ENCODE measurements at places on chromosomes 5 and 9.

DNA sequence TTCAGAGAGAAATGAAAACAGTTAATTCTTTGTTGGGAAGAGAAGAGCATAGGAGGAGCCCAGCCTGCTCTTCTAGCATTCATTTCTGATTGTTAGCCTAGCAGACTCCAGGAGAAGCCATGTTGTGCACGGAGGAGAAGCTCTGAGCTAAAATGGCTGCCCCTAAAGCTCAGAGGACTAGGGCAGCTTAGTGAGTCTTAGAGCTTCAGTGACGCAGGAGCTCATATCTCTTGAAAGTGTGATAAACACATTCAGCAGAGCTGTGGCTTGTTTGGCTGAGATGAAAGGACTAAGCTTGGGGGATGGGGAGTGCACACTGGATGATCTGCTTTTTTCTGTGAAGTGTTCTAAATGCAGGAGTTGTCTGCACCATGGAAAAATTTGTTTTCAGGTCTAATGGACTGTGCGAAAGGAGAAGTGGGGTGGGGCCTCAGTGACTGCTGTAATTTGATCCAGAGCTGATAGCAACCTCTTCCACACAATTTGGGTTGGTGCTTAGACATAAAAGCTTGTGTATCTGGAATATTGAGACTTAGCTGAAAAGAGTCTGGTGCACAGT lies 58.5 kb downstream of the ZNF462 start:
- DNase-seq = no peak

GRCh38 chr5:54656261-54656728 lies 138.7 kb downstream of the SNX18 start:
- no peak for DNase-seq

GRCh38 chr9:129735546-129735945 lies 17.3 kb downstream of the PTGES start:
- no peak for DNase-seq

- no peak for DNase-seq
Measured at GRCh38 chr5:80920333-80920732, 39.8 kb upstream of the RASGRF2 start.

DNA sequence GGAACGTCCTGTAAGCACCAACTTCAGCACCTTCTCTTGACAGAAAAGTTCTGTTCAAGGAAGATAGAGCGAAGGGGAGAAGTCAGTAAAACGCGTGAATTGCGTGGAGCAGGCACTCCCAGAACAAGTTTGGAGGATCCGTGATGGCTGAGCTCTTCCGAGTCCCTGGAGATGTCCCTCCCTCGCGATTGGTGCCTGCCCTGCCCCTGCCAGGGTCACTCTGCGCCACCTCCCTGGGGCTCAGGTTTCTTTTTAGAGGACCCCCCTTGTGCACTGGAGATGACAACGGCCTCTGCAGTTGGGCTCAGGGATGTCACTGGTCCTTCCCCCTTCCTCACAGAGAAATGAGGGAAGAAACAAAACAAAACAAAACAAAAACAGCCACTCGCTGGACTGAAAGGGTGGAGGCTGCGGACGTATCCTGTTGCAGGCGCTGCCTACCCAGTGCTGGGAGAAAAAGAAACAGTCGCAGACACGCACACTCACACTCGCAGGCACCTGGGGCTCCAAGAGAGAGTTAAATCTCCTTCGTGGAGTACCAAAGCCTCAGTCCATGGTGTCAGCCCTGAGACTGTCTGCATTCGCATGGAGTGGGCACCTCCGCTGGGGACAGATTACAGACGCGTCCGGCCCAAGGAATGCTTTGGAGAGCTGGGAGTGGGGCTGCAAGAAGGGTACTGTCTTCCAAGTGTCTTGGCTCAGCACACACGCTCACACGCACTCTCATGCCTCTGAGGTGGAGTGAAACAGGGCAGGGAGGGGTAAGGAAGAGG lies 512.7 kb downstream of the SLCO4C1 start:
- no peak for DNase-seq

GRCh38 chr9:95551406-95551805 lies 34.6 kb upstream of the PTCH1 start:
- no peak for DNase-seq

DNA sequence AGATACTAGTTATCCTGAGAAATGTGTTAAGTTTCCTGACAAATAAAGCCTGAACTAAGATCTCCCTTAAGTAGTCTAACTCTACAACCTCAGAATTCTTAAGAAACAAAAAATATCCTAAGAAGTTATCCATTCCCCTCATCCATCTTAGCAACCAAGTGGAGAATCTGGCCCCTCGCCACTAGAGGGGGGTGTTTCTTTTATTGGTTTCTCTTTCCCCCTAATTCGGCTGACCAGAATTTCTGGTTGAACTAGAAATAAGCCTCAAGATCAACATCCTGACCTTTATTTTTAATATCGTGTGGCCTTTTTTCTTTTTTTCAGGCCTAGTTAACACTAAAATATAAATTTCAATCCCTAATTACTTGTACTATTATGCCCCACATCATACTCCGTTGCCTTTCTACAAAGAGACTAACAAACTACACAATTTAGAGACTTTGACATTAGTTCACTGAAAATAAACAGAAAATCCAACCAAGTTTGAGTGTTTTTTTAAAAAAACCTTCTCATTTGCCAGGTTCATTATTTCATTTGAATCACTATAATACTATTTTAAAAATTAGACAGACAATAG lies 14.3 kb upstream of the NR4A3 start:
- peak; percentile 9 for DNase-seq

GRCh38 chr9:118533101-118533500 lies 828.9 kb downstream of the TLR4 start:
- DNase-seq = no peak

DNA sequence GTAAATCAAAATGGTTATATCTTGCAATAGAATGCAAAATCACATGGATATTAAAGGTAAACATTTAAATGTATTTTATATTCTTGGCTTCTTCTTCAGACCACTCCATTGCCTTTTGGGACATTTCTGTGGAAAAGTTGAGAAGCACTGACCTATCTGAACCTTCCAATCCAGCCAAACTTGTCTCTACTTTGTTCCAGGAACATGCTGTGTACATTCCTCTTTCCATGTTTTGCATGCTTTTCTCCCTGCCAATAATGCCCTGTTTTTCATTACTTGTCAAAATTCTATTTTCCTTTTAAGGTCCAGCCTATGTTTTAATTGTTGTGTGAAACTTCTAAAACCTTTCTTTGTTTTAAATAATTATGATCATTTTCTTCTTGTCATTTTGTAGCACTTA lies 28.3 kb downstream of the JAK2 start:
- DNase-seq = no peak

- no peak for DNase-seq
Measured at GRCh38 chr5:14156650-14157492, 13.7 kb downstream of the TRIO start.

DNA sequence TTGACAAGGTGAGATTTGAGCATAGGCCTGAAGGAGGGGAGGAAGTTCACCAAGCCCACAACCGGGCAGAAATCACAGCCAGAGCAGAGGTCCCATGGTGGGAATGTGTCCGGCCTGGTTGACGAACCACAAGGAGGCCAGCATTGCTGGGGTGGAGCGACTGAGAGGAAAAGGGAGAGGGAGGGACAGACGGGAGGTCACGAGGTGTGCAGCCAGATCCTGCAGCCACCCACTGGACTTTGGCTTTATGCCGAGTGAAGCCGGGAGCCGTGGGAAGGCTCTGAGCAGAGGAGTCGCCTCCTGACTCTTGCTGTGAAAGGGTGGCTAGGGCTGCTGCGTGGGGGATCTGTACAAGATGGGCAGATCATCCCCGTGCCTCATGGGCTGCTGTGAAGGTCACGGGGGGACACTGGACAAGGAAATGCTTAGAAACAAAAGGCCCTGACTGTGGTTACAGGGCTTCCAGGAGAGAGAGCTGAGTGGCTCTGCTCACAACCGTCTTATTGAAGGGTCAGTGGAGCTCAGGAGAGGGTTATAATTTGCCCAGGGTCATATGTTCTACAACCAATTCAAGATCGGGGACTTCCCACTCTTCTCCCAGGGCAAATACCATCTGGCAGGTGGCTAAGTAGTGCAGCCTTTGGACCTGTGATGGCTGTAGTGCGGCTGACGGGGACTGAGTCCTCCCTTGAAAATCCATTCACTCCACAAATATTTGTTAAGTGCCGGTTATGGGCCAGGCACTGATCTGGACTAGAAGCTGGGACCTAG lies 15.6 kb upstream of the CD74 start:
- DNase-seq = no peak

GRCh38 chr5:33271606-33272005 lies 169.2 kb upstream of the TARS1 start:
- DNase-seq = no peak

- no peak for DNase-seq
Measured at GRCh38 chr5:61163905-61164304, 1.6 kb upstream of the SMIM15 start.

DNA sequence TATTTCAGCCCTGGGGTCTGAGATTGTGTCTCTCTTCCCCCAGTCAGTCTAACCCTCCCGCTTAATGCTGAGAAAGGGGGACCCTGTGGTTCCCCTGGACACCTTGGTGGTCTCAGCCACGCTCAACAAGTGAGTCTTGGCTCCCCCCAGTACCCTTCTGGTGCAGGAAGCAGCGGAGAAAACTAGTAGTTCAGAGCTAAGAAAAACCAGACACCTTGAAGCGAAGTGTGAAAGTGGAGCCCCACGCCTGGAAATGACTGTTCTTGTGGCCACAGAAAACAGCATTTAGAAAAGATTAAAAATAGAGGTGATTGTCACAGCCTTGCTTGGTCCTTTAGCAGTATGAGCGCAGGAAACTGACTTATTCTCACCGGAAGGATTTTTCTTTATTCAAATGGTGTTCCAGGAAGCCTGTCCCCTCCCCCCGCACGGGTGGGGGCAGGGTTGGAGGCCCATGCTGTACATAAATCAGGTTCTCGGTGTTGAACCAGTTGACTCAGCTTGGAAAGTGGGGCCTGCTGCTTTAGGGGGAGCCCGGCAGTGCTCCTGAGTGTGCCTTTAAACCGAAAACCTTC lies 8.1 kb downstream of the ARPC5L start:
- DNase-seq = peak; percentile 47

- no peak for DNase-seq
Measured at GRCh38 chr5:12315461-12315860, 411.2 kb upstream of the CTNND2 start.

DNA sequence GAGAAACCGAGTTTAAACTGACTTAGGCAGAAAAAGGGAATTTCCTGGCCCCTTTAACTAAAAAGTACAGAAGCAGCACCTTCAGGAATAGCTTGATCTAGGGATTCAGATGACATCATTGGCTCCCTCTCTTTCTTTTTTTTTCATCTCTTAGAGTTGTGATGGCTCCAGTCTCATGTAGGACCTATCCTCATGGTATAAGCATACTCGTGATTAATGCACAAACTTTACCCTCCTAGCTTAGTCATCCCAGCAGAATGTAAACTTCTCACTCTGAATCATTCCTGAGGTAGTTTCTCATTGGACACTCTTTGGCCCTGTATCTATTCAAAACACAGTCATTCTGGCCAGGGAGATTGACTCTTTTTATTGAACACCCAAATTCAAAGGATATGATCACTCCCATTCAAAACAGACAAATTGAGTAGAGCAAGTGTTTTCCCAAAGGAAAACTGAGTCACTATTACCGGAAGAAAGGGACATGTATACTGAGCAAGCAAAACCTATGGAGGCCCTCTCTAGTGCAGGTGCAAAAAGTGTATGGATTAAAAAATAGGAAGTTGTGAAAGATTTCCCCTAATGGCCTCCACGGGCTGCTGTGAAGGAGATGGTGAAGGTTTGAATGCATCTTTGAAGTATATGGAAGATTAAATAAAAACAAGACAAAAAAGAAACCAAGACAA lies 27.6 kb upstream of the SMIM23 start:
- no peak for DNase-seq

DNA sequence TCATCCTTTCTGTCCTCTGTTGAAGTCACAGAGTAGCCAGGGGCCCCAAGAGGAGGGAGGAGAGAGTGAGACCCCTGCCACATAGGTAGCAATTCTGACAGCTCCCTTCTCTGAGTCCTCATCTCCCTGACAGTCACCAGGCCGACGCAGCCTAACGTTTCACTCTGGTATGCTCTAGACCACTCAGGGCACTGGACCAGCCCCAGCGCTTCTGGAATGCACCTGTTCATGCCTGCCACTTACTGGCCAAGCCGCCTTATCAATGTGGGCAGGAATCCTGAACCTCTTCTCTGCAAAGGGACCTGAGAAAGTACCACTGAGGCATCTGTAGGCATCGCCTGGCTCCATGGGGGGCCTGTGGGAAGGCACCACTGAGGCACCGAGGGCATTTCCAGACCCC lies 50.2 kb downstream of the SECISBP2 start:
- DNase-seq = no peak

GRCh38 chr5:116942622-116943021 lies 368.0 kb upstream of the SEMA6A start:
- DNase-seq = no peak

DNA sequence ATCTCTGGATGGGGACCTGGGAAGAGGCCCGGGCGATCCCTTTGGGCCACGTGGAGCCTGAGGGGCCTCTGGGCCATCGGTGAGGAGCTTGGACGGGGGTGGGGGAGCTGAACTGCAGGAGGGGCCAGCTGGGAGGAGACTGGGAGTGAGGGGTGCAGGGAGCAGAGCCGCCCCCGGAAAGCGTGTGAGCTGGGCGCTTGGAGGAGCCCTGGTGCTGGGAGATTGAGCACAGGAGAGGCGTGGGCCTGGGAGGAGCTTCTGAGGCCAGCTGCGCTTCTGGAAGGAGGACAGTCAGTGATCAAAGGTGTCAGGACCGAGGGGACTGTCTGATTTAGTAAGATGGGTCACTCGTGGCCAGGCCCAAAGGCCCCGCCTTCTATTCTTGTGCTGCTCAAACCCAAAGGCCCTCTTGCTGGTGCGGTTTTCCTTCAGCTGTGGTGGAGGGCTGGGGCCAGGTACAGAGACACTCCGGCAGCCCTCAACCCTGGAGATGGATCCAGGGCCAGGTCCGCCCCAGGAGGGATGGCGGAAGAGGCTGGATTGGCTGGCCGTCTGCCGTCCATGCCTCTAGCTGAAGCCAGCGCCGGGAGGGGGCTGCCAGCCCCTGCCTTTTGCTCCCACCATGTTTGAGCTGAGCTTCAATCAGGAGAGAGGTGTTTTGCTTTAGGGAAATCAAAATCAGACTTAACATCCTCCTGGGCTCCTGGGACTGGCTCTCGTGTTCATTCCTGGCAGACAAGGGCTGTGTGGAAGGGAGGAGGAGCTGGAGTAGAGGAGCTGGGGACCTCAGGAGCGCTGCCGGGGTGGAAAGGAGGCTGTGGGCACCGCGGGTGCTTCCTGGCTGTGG lies 21.6 kb downstream of the NCS1 start:
- DNase-seq = no peak
